ENCODE measurements at places on chromosomes 12 and 14.
A peak's percentile ranks its signal among the peaks of the same experiment; 100 is the strongest.

DNA sequence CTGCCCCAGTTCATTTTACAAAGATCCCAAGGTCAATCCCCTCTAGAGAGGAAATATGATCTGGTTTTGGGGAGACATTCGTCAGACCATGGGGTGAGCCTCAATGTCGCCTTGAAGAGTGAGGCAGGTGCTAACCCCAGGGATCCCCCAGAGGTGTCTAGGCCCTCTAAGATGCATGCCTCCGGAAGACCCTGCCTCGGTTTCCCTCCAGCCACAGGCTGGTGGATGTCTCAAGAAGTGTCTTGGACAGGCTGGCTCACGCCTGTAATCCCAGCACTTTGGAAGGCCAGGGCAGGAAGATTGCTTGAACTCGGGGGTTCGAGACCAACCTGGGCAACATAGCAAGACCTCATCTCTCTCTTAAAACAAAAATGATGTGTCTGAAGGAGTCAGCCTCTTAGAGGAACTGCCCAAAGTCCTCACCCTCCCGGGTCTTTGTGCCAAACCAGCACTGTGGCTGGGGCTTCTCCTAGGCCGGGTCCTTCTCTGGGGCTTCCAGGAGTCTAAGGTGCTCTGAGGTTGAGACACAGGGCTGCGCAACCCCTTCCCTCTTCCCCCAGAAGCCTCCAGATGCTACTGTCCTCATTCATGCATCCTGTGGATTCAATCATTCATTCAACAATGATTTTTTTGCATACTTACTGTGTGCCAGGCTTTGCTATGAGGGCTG, 24.7 kb upstream of the BEGAIN start:
- no peak for DNase-seq

DNA sequence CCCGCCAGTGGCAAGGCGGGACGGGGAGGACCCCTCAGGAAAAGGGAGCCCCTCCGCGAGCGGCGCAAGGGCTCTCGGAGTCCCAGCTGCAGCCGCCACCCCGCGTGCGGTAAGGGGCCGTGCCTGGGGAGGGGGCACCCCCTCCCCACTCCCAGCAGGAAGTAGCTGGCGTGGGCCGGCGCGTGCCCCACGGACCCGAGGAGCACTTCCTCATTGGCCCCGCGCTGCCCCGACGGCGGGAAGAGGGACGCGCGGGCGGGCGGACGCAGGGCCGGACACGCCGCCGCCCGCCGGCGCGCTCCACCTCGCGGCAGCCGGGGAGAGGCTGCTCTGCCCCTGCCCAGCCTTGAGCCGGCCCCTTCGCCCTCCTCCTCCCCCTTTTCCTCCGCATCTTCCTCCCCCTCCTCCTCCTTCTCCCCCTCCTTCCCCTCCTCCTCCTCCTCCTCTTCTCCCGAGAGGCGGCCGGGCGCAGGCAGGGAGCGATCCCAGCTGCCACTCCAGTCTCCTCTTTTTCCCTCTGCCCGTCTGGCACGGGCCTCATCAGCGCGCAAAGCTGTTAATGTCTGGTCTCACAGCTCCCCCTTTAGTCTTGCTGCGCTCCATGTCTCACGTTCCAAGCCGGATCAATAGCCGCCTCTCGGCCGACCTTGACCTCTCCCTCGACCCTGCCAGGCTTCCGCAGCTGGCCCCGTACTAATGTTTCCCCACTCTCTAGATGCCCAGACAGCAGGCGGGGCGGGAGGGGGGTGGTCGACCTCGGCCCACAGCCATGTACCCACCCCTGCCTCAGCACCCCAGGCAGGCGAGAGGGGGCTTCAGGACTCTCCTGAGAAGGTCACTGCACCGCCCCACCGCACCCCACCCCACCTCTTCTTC, 2.6 kb upstream of the BCL11B start:
- peak; percentile 68 for DNase-seq

GRCh38 chr14:72608391-72609204, 285.3 kb downstream of the DPF3 start:
- peak; percentile 10 for DNase-seq

- DNase-seq: no peak
Measured at GRCh38 chr14:77086017-77086727, 11.9 kb upstream of the CIPC start.

- DNase-seq: no peak
Measured at GRCh38 chr14:80981156-80981555, 25.7 kb downstream of the TSHR start.
